H1 (cell line): ENCODE measurements at places on chromosomes 6 and 20. TPM values are rescaled to one million over a fixed set of nuclear protein-coding genes. Genes with fewer than 3 reads are reported as not detected.

Gene APOBEC2
- total RNA-seq: not detected in 2 replicates

Gene HLA-DQA1
- not detected in 2 replicates for total RNA-seq

Gene PBOV1
- not detected in 2 replicates for total RNA-seq

Gene PRL
- total RNA-seq: not detected in 2 replicates

DNA sequence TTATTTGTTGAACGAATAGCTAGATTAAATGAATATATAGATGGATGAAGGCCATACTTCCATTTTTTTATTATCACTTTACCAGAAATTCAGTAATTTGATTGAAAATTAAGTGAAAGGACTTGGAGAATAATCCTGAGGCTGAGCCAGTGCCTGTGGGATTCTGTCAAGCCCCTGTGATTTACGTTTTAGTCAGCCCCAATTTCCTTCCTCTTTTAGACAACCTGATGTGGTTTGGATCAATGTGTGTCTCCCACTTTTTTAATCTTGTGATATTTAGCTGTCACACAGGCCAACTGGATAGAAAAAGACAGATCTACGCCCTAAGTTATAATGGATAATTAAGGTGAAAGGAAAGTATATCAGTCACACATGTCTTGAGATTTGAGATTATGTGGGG lies 188.8 kb downstream of the EDN1 start:
- peaks cover 1% of the 10 kb centered on the region; the same call in 1 of the 2 replicates for H3K4me1 ChIP-seq
- no peak overlapping the region for H3K4me3 ChIP-seq
- H3K36me3 ChIP-seq: no peaks in the 10 kb centered on the region
- no peak overlapping the region for H3K27ac ChIP-seq

DNA sequence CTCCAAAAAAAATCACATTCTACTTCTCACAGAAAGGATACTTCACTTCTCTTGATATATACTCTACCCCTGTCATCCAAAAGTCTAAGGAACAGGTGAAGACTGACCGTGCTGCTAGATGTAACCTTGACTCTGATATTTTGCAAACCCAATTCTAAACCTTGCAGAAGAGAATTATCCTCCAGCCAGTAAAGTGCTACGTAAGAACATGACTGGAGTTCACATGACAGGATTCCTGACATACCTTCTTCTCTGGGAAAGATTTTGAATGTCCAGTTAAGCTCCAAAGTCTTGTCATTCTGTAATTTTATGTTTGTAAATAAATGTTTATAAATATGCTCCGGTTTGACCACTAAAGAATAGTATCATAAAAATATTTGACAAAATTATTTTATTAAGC lies 35.8 kb downstream of the BTBD9 start:
- H3K36me3 ChIP-seq: no peaks in the 10 kb centered on the region
- no peaks in the 10 kb centered on the region for H3K4me1 ChIP-seq
- no peak overlapping the region for H3K4me3 ChIP-seq

DNA sequence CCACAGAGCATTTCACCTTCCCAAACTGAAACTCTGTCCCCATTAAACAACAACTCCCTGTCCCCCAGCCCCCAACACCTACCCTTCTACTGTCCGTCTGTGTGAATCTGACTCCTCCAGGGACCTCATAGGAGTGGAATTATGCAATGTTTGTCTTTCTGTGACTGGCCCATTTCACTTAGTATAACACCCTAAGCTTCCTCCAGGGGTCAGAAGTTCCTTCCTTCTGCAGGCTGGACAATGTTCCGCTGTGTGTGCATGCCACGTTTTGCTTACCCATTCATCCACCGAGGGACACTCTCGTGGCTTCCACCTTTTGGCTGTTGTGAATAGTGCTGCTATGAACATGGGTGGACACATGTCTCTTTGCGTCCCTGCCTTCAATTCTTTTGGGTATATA lies 37.6 kb upstream of the MPC1 start:
- DNase-seq: no peak
- no peaks in the 10 kb centered on the region for H3K27me3 ChIP-seq
- H3K27ac ChIP-seq: no peak overlapping the region
- H3K4me3 ChIP-seq: no peak overlapping the region
- peaks cover 4% of the 10 kb centered on the region; the same call in 1 of the 2 replicates for H3K36me3 ChIP-seq
